ENCODE measurements at places on chromosomes 12 and 14.
A peak's percentile ranks its signal among the peaks of the same experiment; 100 is the strongest.

- DNase-seq: no peak
Observed at GRCh38 chr12:9319842-9320173, 111.6 kb upstream of the PZP start.

DNA sequence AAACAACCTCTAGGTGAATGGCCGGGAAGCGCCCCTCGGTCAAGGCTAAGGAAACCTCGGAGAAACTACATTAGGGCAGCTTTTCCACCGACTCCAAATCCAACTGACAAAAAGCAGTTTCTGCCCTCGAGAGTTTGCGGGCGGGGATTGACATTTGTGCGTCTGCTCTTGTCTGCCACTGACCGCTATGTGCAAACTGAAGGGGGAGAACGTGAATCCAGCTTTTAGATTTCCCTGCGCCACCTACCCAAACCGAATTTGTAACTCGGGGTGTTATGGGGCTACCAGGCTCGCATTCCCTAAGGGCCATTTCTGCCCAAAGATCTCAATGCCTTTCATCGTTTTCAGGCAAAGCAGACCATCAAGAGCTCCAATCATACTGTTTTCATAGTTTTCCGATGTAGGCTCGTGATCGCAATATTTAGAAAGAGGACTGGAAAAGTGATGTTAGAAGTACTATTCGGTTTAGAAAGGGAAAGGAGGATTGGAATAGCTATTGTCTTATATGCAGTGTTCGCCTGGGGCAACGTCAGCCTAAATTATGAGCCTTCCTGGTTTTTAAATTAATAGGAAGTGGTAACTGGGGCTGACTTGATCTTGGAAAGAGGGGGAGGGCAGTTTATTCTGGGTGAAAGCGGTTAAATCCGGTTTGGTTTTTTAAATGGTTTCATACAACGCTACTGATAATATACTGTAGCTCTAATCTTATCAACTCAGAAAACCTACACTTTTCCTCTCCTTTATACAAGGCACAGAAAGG lies 45.4 kb downstream of the BCAT1 start:
- DNase-seq: no peak

GRCh38 chr14:88521818-88522217 lies 33.0 kb downstream of the PTPN21 start:
- no peak for DNase-seq

GRCh38 chr12:67388331-67389138 lies 119.4 kb downstream of the CAND1 start:
- peak; percentile 19 for DNase-seq

- DNase-seq: no peak
Observed at GRCh38 chr14:101843665-101844064, 82.2 kb downstream of the PPP2R5C start.

DNA sequence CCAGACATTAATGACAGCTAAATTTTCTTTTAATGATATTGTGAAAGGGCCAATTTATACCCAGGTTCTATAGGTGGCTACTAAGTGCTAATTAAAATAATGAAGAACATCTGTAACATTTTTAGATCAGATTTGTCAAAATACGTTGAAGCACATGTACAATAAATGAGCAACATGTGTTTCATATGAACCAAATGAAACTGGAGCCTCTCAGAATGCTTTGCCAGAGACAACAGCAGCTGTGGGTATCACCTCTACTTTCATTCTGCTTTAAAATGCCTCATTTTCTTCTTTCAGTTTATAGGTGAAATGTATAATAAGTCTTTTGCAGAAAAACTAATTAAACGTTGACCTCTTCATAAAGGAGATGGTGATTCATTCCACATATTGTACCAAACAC lies 26.1 kb upstream of the MYF6 start:
- DNase-seq: no peak

DNA sequence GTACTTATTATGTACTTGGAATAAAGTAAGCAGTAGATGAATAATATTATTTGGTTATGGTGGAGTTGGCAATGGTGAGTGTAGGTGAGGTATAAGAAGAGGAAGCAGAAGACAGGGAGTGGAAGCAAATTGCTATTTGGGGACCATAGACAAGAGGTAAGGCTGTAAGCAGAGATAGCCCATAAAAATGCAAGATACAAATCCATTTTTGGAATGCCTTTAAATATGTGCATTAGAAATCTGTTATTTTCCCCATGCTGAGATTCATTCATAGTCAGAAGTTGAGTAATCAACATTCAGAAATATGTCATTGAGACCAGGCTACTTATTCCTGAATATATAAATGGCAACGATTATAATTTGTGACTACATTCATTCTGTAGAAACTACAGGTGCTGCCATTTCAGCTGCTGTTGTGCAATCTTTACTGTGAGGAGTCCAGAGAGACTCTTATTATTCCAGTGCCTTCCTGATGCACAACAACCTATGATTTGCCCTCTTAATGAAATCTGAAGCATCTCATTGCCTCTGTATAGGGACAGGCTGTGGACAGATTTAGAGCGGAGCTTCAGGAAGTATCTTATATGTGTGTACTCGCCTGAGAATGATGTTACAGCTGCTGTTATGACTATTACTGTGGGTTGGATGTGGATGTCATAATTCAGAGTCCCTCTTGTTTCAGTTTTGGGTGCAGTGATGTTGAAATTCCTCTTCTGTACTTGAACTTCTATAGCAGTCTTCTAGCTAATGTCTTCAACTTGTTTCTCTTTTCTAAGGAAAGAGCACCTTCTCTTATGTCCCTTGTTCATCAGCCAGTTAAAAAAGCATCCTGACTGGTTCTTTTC lies 173.8 kb downstream of the NAV3 start:
- DNase-seq: no peak

DNA sequence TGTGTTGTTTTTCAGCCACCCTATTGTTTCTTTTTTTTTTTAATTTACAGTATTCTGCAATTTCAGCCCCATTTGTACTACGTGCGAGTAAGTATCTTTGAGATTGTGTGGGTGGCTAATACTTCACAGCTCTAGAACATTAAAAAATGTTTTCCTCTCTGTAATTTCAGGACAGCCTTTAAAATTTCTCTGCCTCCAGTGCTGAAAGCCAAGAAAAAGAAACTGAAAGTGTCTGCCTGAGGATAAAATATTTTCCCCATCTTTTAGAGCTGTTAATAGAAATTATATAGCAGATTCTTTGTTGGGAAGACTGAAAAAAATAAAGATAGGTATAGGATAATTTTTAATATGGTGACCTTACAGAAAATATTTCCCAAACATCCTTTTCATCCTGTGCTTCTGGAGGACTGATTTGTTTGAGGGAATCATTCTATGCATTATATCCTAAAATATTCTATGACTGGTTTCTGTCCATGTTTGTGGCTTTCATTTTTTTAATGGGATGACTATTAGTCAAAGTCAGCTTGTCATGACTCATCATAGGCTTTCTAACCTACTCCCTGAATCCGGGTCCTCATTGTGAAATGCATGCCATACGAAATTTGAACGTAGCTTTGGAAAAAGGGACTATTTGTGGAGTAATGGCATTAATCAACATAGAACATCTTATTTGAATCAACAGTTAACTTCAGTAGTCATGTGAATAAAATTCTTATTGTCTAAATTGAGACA lies 10.8 kb upstream of the TCTN2 start:
- no peak for DNase-seq

DNA sequence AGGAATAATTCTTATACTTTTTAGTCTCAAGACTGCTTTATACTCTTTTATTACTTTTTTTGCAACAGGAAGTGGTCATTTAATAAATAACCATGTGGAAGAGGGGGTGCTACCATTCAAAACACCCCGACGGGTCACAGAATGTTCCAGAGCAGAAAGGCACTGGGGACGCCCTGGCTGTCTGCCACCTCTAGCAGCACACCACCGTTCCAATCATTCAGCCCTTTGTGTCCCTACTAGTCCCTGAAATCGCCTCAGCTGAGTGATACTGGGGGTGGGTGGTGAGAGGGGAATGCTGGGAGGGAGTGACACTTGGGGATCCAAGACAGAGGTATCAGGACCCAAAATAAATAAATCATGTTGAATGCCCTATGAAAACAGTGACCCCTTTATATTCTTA lies 52.4 kb downstream of the MON2 start:
- no peak for DNase-seq

- no peak for DNase-seq
Observed at GRCh38 chr14:55277972-55278740, 6.9 kb downstream of the FBXO34 start.

GRCh38 chr14:52741865-52742264 lies 11.9 kb downstream of the STYX start:
- DNase-seq: no peak

- DNase-seq: no peak
Observed at GRCh38 chr12:52178984-52179383, 12.8 kb downstream of the KRT80 start.

All from WERI-Rb-1 (cell line).